ENCODE measurements at places on chromosomes 5 and 9.

DNA sequence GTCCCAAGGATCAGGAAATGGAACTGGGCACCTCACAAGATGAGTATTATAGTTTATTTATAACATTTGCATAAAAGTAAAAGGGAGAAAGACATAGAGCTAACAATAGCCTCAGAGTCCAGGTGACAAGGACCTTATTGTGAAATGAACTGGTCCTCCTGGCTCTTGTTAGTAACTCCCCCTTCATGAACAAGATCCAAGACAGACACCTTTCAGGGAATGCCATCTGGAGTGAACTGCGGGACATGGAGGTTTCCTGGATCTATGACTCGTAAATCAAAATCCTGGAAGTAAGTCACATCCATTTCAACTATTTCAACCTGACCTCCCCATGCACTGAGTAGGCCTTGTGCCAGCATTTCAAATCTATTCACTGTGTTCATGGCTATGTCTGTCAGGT, 129.5 kb upstream of the GAS1 start:
- no peak for DNase-seq

DNA sequence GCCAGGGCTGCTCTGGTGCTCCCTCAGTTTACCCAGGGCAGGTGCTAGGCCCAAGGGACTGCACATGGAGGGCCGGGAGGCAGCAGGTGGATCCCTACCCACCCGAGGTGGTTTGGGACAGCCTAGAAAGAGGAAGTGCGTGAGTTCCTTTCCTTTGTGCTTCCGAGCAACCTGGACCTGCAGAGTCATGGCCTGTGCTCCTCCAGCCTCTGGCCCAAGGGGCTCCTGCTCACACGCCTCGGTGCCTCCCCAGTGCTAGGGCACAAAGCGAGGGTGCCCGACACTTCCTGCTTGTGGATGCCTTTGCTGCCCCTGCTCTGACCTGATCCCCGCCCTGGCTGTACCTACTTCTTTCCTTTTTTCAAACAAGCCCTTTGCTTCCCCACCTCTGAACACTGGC, 79.3 kb downstream of the RXRA start:
- no peak for DNase-seq

GRCh38 chr5:107293541-107294210, 377.1 kb downstream of the EFNA5 start:
- no peak for DNase-seq

DNA sequence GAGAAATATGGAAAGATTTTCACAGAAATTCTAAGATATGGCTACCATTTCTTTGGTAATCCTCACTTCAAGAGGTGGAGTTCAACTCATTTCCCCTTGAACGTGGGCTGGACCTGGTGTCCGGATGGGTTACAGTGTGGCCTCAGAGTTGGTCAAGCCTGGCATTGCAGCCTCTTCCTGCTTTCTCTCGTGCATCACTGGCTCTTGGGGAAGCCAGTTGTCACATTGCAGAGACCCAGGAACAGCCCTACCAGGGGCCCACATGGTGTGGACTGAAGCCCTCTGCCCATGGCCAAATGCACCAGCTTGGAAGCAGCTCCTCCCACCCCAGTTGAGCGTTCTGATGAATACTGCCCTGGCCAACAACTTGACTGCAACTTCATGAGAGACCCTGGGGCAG, 47.7 kb upstream of the FCN1 start:
- DNase-seq = no peak

- DNase-seq = no peak
Observed at GRCh38 chr9:114551750-114552685, 35.6 kb upstream of the ATP6V1G1 start.

DNA sequence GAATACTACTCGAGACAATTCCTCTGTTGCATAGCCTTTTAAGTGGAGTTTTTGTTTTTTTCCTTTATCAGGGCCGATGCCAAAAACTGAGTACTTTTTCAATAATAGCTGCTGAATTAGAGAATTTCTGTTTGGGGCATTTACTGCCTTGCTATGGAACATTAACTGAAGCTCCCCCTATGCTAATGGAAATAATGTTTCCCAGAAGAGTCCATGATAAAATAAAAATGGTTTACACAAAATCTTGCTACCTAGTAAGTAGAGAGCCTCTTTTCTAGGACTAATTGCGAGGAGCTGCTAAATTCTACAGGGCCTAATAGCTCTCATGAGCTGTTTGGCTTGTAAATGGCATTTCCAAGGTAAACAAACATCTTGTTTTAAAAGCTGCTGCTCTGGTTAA, 128.2 kb upstream of the MYO10 start:
- DNase-seq = no peak

DNA sequence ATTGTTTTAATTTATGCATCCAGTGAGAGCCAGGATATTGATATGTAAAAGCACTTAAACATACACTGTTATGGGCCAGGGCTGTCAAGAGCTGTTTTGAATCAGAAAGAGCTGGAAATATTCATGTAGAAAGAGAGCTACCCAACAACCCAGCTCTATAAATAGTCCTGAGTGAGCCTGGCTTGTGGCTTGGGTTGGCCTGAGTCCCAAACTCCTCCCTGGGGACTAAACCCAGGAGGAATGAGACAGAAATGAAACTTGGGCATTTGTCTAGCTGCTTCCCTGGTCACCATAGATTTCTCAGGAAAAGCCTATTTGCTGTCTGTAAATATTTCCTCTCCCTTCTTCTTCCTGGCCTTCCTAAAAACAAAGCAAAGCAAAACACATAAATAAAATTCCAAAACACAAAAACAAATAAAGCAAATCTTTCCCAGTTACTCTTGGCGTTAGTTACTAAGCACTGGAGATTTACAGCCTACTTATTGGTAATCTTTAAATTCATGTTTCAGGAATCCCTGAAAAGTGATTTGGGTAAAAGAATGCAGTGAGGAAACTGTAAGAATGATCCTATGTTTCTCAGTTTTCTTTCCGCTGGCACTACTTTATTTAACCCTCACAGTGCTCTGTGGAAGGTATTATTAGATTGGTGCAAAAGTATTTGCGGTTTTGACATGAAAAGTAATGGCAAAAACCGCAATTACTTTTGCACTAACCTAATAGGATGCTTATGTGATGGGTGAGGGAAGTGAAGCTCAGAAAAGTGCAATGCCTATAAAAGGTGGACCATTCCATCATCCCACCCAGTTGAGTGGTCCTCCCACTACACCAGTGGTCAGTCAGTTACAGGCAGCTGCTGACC, 111.8 kb downstream of the CARTPT start:
- no peak for DNase-seq

DNA sequence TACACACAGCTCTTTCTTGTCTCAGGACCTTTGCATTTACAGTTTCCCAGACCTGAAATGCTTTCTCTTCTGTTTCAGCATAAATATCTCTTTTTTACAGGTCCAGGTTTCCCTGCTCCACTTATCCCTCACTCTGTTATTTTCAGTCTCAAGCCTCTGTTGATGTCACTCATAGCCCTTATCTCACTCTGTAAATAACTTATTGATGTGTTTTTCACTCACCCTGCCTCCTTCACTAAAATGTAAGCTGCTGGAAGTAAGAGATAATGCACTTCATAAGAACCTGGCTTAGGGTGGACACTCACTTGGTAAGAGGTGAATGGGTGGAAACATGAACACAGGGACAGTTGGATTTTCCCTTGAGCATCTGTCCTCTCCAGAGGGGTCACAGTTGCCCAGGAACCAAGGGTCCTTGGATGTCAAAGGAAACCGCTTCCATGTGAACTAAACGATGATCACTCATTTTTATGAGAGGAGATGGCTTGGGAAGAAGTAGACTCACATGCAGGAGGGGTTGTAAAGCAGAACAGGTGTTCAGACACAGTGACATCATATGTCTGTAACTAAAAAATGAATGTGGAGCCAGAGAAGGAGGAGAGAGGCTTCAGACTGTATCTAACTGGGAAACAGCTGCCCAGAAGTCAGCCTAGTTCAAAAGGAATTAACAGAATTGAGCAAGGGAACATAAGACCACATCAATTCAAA, 5.5 kb upstream of the HTR4 start:
- no peak for DNase-seq

DNA sequence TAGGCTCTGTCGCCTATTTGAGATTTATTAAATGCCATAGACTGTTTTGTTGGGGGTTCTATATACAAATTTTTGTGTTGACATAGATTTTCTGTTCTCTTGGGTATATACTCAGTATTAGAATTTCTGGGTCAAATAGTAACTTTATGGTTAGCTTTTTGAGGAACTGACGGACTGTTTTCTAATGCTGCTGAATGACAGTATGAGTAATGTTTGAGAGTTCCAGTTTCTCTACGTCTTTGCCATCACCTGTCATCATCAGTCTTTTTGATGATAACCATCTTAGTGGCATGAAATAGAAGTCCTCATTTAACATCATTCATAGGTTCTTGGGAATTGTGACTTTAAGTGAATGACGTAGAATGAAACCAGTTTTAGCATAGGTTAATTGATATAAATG, 60.1 kb downstream of the CCDC171 start:
- no peak for DNase-seq

DNA sequence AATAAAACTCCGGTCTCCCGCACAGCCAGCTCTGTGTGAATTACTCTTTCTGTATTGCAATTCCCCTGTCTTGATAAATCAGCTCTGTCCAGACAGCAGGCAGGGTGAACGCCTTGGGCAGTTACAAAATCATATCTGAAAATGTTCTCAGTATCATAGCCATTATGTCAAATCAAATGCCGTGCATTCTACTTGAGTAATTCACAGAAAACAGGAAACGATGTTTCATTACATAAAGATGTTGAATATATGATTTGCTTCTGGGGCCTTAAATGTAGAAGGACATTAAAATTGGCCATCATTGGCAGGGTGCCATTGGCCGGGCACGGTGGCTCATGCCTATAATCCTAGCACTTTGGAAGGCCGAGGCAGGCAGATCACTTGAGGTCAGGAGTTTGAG, 8.5 kb downstream of the POLR3G start:
- DNase-seq = no peak

DNA sequence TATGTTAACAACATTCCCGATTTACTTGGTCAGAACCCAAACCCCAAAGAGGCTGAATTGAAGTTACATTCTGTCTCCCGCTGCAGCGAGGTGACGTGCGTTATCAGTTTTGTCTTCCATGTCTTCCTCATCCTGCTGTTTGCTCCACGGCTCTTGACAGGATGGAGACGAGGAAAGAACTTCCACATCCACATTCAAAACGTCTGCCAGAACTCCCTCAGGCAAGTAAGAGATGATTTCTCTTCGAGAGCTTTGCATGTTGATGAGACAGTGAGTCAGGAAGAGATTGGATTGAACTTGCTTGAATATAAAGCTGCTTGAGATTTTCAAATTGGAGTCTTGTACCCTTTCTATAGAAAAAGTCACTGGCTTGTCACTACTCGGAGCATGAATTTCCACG, 242.6 kb downstream of the AUH start:
- DNase-seq = no peak

- no peak for DNase-seq
Observed at GRCh38 chr9:101418518-101419430, 16.8 kb downstream of the ALDOB start.

DNA sequence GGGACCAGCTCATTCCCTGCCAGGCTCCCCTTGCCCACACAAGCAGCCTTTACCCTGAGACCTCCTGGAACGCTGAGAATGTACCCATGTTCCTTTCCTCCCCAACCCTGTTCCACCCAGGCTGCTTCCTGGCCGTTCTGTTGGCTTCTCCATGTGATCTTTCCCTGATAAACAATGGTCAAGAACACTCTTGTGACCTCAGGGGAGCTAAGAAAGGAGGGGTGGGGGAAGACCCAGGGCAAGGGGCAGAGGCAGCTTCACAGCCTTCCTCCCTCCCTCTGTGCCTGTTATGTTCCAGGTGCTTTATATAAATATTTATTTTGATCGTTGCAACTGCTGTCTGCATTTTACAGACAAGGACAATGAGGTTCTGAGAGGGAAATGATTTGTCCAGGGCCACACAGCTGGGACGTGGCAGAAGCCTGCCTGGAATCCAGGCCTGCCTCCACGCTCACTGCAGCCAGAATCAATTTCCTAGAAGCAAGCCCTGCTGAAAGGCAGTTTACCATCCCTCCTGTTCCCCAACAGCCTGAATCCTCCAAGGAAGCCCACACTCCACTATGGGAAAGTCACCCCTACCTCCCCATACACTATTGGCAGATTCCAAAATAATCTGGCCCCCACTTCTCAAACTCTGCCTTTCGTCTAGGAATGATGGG, 3.9 kb downstream of the SHROOM1 start:
- DNase-seq = no peak

GRCh38 chr9:123523001-123523400, 167.0 kb downstream of the CRB2 start:
- no peak for DNase-seq

GRCh38 chr9:132823370-132824145, 54.5 kb downstream of the AK8 start:
- no peak for DNase-seq

- DNase-seq = no peak
Observed at GRCh38 chr5:125868036-125868435, 555.2 kb upstream of the GRAMD2B start.

- peak; percentile 68 for DNase-seq
Observed at GRCh38 chr9:111983484-111983908, 86.9 kb downstream of the UGCG start.

GRCh38 chr5:150347451-150347850, 10.0 kb upstream of the TCOF1 start:
- no peak for DNase-seq

GRCh38 chr5:57094753-57095683, 78.8 kb upstream of the GPBP1 start:
- no peak for DNase-seq

DNA sequence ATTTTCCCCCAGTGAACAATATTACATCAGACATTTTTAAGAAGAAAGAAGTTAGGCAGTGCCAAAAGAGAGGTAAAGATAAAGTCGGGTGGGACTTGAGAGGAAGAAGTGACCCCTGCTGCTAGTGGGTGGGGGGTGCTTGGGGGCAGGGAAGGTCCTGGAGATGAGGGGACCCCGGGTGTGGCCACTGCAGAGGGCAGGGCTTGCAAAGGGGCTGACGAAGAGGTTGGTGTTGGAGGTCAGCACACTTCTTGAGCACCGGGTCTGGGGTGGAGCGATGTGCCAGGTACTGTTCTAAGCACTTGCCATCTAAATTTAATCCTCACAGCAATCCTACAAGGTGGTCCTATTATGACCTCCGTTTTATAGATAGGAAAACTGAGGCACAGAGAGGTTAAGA, 62.0 kb downstream of the AMBP start:
- no peak for DNase-seq

DNA sequence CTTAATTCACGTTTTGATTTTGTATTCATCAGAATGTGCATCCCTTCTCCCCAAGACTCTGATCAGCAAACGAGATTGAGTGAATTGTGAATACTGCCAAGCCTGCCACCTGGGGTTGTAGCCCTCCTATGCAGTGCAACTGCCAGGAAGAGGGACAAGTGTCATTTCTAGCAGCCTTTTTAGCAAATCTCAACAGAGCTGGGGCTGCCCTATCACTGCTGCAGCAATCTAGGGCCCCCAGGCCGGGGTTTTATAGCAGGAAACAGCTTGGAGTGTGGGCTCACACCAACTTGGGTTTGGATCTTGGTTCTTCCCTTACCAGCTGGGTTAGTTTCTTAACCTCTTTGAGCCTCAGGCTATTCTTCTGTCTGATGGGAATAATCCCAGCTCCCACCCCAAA, 4.0 kb downstream of the CSF1R start:
- DNase-seq = peak; percentile 6
